ENCODE measurements at places on chromosomes 6 and 20.
A peak's percentile ranks its signal among the peaks of the same experiment; 100 is the strongest.

DNA sequence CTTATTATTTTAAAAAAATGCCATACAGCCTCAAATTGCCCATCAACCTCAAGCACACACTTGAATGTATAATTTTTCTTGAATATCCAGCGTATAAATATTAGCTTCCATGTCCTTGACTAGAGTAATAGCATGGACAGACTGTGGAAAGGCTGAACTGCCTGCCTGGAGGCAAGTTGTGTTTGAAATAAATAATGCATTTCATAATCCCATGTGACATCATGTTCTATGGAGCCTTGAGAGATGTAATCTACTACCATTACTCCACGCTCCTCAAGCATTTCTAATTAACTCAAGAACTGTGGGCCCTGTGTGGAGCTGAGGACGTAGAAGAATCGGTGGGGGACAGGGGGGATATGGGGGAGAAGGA is 94.2 kb downstream of the CDS2 start:
- no peak for DNase-seq

GRCh38 chr20:56540415-56540814 is 7.4 kb downstream of the FAM209B start:
- no peak for DNase-seq

DNA sequence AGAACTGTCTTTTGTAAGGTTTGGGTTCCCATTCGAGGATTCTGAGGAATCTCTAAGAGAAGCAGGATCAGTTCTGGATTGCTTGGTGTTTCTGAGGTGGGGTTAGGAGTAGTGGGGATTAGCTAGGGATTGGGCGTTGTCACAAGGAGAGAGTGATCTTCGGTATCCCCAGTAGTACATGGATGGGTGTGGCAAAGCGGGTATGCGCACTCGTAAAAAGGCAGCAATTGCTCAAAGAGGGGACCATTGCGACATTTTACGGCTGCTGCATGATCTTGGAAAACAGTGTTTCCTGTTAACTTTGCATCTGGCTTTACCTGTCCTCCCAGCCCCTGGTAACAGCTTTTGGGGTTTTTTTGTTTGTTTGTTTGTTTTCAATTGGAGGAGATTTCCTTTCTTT is 9.7 kb upstream of the ZSCAN9 start:
- no peak for DNase-seq

- DNase-seq = no peak
Observed at GRCh38 chr6:79813143-79813850, 134.1 kb downstream of the ELOVL4 start.

- DNase-seq = no peak
Observed at GRCh38 chr6:37946057-37946456, 126.5 kb downstream of the ZFAND3 start.

DNA sequence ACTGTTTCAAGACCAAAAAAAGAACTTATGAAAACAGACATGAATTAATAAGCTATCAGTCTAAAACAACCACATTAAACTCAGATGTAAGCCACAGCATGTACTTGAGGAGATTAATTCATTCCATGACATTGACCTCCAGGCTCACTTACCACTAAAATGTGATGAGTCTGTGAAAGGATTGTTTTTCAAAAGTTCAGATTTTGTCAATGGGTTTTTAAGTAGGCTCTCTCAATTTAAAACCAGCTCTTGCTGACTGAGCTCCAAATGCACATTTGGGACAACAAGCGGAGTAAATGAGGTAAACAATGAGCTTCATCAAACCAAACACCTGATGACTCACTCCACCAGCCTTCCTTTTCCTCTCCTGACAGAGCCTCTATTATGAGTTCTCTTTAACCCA is 197.0 kb downstream of the SIM1 start:
- DNase-seq = no peak

GRCh38 chr6:87905101-87905641 is 142.5 kb upstream of the SPACA1 start:
- no peak for DNase-seq

DNA sequence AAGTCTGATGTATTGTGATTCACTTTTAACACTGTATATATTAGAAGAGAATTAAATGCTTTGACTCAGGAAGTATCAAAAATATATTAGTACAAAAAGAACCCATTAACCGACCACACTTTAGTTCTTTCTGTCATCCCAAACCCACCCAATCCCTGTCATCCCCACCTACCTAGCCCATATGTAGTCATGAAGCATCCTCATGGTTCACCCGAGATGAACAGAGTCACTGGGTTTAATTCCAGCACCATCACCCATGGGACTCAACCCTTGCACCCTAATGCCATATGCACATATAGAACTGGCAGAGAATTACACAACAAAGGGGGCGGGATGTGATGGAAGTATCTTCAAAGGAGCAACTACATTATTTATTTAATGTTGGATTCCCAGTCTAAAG is 141.4 kb downstream of the KHDC1L start:
- no peak for DNase-seq

GRCh38 chr20:38127920-38128528 is 37.0 kb downstream of the TGM2 start:
- no peak for DNase-seq

GRCh38 chr20:33299111-33299603 is 16.1 kb downstream of the BPIFB1 start:
- DNase-seq = peak; percentile 54

GRCh38 chr20:16408981-16409380 is 164.3 kb downstream of the KIF16B start:
- DNase-seq = no peak

DNA sequence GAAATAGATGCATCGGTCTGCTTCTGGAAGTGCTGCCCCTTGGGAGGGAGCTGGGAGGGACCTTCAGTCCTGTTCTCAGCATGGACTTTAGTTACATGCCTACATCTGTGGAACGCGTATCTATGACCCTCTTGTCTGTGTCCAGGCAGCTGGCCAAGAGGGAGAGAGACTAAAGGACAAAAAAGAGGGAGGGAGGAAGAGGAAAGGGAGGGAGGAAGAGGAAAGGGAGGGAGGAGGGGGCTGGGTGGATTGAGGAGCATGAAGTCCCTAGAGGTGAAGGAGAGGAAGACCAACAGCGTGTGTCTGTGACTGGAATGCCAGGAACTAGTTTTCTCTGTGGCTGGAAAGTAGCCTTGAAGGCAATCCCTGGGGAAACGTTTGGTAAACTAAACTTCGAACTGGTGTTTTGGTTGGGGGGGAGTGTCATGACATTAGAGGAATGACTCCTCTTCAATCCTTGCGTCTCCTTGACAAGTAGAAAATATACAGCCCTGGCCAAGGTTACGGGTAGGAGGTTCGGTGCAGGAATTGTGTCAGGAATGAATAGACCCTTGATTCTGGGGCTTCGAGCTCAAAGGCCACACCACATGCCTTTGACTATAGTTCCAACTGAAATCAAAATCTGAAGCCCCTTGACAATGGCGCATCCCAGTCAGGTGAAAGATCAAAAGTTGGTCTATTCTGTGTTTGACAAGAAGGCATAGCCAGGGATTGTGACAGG is 52.0 kb upstream of the PLEKHG1 start:
- DNase-seq = no peak

DNA sequence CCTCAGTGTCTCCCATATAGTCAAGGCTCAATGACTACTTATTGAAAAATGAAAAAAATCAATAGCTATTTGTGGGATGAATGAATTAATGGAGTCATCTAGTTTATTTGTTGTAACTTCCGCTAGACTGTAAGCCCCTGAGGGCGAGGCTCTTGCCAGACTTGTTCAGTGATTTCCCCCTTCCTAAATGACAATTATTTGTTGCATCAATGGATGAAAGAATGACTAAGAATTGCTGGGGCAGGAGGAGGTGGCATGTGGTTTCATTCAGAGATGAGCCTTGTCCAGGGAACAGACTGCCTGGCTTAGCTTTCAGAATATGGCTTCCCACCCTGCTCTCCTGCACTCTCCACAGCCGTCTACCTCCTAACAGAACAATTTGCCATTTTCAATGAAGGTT is 1.1 kb upstream of the PRELID3B start:
- DNase-seq = no peak

DNA sequence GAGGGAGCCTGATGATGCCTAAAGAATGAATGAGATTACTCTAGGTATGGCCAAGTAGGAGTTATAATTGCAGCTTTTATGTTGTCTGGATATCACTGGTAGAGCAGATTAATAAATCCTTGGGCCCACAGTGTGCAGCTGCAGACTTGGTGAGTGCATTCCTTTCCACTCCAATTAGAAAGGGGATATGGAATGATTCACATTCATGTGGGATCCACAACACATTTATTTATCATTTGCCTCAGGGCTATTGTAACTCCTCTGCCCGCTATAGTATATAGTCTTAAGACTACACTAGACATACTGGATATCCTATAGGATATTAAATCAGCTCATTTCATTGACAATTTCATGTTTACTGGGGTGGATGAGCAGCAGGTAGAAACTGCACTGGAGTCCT is 11.6 kb upstream of the HLA-G start:
- no peak for DNase-seq

DNA sequence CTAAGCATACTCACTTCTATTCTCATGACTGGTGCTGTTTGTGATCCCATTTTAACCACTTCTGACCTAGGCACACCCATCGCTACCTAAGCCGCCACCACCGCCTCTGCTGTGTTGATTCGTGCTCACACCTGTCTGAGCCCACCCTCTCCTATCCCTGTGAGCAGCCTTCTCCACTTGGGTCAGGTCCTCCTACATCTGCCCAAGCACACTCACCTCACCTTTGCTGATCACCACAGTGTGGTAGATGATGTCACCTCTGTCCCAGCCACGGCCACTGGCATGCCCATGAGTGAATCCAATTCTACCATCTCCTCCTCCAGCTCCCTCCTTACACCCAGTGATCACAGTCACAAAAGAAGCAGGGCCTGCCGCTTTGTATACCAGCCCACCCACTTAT is 20.8 kb downstream of the MUC22 start:
- no peak for DNase-seq
